Renal pelvis (tissue), 12 donors: ENCODE measurements at places on chromosomes 11 and 22. TPM values are rescaled to one million over a fixed set of nuclear protein-coding genes. Genes with fewer than 3 reads are reported as not detected.

PLEKHB1 gene
- 16.7 TPM for polyA plus RNA-seq

CELSR1 gene
- polyA plus RNA-seq, result 29.4 TPM

TEX54 gene
- 0.36 TPM for polyA plus RNA-seq

SBF1 gene
- 51.0 TPM for polyA plus RNA-seq

RAG2 gene
- polyA plus RNA-seq, result 0.53 TPM

NAALAD2 gene
- polyA plus RNA-seq, result 14.2 TPM

LRRC55 gene
- polyA plus RNA-seq, result 3.4 TPM

IL17REL gene
- polyA plus RNA-seq, result 0.03 TPM

DNA sequence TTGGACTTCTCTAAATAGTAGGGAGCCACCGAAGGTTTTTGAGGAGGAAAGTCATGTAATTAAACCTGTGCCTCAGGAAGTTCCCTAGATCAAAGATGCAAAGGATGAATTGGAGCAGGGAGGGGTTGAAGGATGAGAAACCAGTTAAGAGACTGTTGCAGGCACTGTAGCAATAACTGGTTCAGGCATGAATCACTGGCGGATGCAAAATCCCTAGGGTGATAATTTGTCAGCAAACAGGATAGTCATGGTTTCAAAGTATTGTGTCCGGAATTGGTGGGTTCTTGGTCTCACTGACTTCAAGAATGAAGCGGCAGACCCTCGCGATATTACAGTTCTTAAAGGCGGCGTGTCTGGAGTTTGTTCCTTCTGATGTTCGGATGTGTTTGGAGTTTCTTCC, 19.9 kb downstream of the TRIOBP start:
- DNase-seq, result no peak

DNA sequence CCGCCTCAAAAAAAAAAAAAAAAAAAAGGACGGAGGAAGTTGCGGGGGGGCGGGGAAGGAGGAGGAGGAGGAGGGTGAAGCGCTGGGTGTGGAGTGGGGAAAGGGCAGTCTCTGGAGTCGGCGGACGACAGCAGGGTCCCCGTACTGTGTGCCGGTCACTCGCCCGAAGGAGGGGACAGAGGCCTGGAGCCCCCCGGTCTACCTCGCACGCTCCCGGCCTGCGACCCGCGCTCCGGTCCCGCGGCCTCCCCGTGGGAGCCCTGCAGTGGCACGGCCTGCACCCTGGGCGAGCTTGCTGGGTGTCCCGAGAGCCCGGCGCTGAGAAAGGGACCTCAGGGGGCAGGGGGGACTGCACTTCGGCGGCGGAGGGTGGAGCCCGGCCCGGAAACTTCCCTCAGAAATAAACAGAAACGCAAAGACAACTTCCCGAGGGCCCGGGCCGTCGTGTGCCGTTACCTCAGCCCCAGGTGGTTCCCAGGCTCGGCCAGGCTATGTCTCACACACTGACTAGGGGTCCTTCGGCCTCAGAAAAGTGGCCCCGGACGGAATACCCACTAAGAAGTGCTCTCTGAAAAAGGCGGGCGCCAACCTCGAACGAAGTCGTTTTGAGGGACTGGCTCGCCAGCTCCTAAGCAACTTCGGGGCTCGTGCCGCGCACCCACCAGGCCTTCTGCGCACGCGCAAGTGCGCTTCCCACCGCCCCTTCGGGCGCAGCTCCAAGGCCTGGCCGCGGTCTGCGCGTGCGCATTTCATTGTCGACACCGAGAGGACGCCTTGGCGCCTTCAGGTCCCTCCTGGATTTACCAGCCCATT, at the start of gene MAJIN:
MAJIN (minus strand) TSS at position 688 of the 813 bp plus-strand sequence. CDS start 12,703 bp downstream, outside the sequence.
- peak; percentile 85 for DNase-seq

- no peak for DNase-seq
Observed at GRCh38 chr22:43094551-43094950, 5.4 kb upstream of the TTLL1 start.

GRCh38 chr11:66190786-66191185, 77.7 kb upstream of the RAB1B start:
- no peak for DNase-seq

- no peak for DNase-seq
Observed at GRCh38 chr11:10588904-10589303, 20.4 kb upstream of the LYVE1 start.

DNA sequence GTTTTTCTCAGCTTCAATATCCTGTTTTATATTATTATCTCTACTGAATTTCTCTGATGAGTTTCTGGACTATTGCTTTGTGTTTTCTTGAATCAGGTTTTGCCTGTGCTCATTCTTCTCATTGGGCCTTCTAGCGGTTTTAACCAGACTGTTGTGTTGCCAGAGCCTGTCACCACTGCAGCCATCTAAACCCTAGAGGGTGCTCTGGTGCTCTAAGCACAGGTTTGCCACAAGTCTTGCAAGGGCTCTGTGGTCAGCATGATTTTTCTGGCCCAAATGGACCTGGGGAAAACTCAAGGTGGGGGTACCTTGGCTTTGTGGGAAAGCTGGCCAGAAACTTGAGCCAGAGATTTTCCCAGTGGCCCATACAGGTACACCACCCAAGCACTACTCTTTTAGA, 52.4 kb upstream of the TYR start:
- DNase-seq, result no peak

GRCh38 chr11:125382314-125382791, 113.7 kb downstream of the FEZ1 start:
- DNase-seq, result no peak

GRCh38 chr22:44180706-44181032, at the start of gene PARVG:
TSS of gene PARVG (plus strand) at chr22:44180925. CDS start at chr22:44183330, 2,405 bp downstream.
- no peak for DNase-seq

DNA sequence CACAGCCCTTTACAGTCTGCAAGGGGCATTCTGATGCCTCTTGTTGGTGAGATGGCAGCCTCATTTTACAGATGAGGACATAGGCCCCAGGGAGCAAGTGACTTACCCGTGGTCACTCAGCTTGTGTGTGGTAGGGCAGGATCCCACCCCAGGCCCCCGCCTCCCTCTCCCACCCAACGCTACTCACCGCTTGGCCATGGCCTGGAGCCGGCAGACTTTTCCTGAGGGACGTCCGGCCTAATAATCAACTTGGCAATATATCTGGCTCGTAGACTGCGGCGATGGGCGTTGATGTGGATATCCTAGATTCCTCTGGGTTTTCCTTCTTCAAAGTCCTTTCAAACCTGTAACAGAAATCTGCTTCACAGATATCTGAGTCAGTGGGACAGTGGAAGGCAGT, 57.1 kb downstream of the ARHGAP8 start:
- no peak for DNase-seq

GRCh38 chr11:22084056-22084455, 108.8 kb upstream of the ANO5 start:
- DNase-seq, result no peak
